HFFc6 (cell line): ENCODE measurements at places on chromosomes 3 and 15. TPM values are rescaled to one million over a fixed set of nuclear protein-coding genes. Genes with fewer than 3 reads are reported as not detected.
A peak's percentile ranks its signal among the peaks of the same experiment; 100 is the strongest.

Gene NR2E3
- not detected in 3 replicates for total RNA-seq

Gene EPHB3
- total RNA-seq = 3.0 and 5.5 TPM in 2 replicates

DNA sequence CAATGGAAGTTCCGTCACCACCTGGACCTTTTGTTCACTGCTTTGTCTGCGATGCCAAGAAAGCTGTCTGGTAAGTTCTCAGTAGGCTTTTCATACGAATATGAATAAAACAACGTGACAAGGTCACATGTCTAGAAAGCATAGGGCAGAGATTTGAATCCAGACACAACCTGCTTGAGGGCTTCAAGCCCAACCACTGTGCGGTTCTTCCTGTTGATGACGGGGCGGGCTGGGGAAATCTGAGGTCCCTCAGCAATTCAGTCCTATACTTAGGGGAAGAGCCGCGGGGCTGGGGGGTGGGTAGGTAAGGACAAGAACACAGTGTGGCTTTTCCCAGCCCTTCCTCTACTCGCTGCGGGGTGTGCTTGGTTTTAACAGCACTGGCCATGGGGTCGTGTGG, 32.4 kb upstream of the SMAD3 start:
- no peaks in the 10 kb centered on the region for H3K36me3 ChIP-seq
- H3K27ac ChIP-seq = no peak overlapping the region
- no peak for DNase-seq
- no peak overlapping the region; the same call in 1 of the 2 replicates for H3K4me3 ChIP-seq
- H3K27me3 ChIP-seq = peaks cover 5% of the 10 kb centered on the region
- H3K4me1 ChIP-seq = peaks cover 26% of the 10 kb centered on the region

GRCh38 chr3:154969366-154969765, 110.8 kb upstream of the MME start:
- H3K27ac ChIP-seq = peak overlapping the region; percentile 20; the same call in 1 of the 2 replicates
- no peak overlapping the region for H3K4me3 ChIP-seq
- no peaks in the 10 kb centered on the region for H3K36me3 ChIP-seq
- no peak for DNase-seq
- peaks cover 67% of the 10 kb centered on the region for H3K4me1 ChIP-seq

DNA sequence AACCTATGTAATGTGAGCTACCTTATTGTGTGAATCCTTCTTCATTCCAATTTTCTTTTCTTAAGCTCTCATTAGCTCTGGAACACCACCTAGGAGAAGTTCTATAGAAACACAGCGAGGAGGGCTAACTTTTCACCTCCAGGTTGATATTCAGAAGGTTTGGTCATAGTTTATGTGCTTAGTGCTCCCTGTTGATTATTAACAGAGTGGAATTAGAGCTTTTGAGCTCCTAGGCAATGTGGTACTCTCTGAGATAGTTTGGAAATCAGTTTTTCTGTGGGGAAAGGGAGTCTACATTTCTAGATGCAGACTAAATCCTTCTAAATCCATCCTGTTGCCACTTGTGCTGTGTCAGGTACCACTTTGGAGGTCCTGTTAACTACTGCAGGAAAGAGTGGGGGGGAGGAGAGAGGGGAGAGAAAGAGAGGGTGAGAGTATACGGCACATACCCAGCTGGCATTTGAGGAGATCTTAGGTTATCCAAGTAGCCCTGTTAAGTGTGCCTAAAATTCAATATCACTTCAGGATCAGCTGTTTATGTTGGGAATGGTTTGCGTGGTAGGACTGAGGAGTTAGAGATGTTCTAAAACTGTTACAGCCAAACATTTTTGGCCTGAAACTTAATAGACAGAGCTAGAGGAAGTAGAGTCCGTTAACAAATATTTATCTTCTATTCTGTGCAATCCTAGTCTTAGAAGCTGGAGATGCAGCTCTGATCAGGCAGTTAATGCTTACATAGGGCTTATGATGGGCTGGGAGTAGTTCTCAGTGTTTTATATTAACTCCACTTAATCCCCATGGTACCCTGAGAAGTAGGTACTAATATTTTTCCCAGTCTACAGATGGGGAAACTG, 117.5 kb upstream of the PROK2 start:
- H3K27me3 ChIP-seq = peaks cover 32% of the 10 kb centered on the region
- H3K36me3 ChIP-seq = no peaks in the 10 kb centered on the region
- H3K4me3 ChIP-seq = no peak overlapping the region
- DNase-seq = no peak

DNA sequence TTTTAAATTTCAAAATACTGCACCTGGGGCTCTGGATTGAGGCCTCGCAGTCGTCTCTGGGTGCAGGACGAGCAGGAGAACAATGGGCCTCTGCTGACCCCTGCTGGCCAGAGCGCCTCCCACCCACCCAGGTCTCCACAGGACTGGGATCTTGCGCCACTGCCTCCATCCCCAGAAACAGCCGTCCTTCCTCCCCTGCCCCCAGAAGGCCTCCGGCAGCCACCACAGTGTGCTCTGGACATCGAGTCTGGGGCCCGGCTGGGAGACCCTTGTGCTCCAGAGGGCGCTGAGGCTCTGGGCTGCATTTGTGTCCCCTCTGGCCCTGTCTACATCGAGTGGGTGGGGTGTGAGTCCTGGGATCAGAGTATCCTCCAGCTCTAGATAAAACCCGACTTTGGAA, 6.7 kb upstream of the ACSBG1 start:
- H3K4me3 ChIP-seq = no peak overlapping the region
- no peaks in the 10 kb centered on the region for H3K4me1 ChIP-seq
- H3K27ac ChIP-seq = no peak overlapping the region
- peaks cover 34% of the 10 kb centered on the region for H3K27me3 ChIP-seq
- no peaks in the 10 kb centered on the region for H3K36me3 ChIP-seq

DNA sequence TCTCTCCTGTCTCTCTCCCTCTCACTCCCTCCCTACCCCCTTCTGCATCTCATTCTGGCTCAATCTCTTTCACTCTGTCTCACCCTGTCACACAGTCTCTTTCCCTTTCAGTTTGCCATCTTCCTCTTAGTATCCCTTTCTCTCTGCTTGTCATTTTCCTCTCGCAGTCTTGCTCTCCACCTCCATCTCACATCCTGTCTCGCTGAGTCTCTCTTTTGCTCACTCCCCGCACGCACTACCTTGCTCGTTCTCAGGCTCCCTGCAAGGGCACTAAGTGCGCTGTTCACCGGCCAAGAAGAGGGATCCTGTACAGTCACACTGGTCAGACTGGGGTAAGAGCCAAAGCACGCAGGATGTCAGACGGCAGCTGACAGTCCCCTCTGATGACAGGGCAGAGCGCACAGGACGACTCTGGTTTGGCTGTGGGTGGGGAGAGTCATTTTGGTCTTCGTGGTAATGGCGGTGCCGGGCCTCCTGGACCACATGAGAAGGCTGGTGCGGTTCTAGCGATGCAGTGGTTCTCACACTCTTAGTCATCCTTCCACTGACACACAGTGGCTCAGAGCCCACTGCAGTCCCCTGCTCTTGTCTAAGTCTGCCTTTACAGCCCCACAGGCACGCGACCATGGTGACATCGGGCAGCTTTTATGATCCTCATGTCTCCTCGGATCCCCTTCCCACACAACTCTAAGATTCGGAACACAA, 356.8 kb downstream of the FOXP1 start:
- H3K4me1 ChIP-seq = peaks cover 23% of the 10 kb centered on the region
- 0 out of 2 replicates have a peak, but pooled peaks cover 10% of the 10 kb centered on the region for H3K36me3 ChIP-seq
- DNase-seq = no peak
- H3K27ac ChIP-seq = no peak overlapping the region

Gene NRG4
- total RNA-seq = not detected in 3 replicates
